Choroid plexus epithelial cell (primary cell): ENCODE measurements at places on chromosomes 3 and 15.

- DNase-seq: peak; percentile 97
Measured at GRCh38 chr3:55169608-55170072, 241.8 kb upstream of the LRTM1 start.

DNA sequence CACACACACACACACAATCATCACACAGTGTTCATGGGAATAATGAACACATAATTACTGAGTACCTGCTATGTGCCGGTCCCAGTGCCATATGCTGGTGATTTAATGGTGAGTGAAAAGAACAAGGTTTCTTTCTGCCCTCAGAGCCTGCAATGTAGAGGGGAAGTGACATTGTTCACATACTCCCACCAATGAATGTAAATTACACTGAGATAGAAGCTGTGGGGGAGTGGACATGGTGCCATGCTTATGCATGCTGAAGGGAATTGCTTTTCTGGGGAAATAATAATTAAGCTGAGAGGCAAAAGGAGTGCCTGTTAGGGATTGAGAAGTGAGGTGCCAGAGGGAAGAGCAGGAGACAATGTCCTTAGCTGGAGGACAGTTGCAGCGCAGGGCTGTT, 175.1 kb downstream of the MFSD1 start:
- DNase-seq: no peak

DNA sequence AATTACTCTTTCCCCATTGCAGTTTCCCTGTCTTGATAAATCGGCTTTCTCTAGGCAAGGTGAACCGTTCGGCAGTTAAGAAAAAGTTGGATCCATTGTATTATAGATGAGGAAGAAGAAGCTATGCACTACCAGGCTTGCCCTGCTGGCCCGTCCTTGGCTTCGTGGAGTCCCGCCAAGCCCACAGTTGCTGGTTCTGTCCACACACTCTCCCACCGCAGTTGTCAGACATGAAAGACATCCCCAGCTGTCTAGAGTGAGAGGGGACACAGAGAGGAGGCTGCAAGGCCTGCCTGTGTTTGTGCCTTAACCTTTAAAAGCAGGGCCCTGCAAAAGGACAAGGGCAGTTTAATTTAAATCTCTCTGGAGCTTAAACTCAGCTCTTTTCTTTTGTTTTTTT, 47.2 kb upstream of the PLCL2 start:
- DNase-seq: no peak

DNA sequence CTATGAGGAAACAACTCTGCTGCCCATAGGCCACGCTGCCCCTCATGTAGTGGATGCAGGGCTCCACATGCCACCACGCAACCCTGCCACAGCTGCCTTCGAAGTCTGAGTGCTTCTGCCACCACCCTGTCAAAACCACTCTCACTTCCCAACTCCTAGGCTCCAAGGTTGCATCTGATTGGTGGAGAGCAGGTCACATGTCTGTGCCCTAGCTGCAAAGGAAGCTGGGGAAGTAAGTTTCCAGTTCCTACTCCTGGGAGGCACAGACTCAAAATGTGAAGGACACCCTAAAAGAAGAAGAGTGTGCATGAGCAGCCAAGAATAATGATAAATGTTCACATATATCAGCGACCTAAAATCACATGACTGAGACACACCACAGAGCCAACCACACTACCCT, 31.9 kb upstream of the TICRR start:
- DNase-seq: no peak

DNA sequence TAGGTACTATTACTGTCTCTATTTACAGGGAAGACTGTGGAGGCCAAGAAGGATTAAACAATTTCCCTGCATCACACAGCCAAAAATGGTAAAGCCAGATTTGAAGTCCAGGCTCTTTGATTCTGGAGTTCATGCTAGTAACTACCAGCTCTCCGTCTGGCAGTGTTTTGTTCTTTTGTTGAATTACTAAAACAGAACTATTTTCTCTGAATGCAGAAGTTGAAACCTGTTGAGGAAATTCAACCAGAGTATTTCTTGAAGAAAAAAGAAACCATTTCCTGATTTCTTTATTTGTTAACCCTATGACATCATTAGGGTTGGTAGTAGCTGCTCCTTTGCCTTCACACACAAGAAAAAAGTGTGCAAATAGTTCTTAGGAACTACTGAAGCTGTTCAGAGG, 34.3 kb downstream of the CRTC3 start:
- DNase-seq: no peak

DNA sequence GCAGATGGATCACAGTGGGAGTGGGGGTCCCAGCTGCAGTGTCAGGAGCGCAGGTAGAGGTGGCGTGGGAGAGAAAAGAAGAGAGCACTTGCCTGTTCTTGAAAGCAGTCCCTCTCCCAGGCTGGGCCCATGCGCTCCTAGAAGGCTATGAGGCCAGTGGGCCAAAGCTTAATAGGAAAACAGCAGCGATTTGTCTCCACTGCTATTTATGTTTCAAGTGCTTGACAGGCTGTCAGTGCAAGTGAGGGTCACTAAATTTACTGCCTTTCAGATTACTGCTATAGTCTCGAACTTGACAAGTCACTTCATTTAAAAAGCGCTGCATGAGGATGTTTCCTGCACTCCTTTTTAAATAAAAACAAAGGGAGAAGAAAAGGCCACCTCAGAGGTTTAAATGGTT, 239.5 kb downstream of the GAP43 start:
- DNase-seq: no peak

DNA sequence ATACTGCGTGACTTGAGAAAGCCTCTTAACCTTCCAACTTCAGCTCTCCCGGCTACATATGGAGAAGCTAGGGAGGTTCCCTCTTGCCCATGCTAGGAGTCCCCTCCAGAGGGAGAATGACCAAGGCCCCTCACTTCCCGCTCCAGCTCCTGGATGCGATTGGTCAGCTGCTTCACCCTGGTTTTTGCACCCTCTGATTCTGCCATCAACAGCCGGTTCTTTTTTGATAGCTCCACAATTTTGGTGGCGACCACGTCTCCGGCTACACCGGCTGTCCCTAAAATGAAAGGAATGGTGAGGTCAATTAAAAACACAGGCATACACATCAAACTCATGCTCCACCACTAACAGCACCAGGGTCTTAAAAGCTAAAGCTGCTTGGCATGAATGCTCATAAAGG, 20.6 kb downstream of the CCDC13 start:
- DNase-seq: no peak

DNA sequence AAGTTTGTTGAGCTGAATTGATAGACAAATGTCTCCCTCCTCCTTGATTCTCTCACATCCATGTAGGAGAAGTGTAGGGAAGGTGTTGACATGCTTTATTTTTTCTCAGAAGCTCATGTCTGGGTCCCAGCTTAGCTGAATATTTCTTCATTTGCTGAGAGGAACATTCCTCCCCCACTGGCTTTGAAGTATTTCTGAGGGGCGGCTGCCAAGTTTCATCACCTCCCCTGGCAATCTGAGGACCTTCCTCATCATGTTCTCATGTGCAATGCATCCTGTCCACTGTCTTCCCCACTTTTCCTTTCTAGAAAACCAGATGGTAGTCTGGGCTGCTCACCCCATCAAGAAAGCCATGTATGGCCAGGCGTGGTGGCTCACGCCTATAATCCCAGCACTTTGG, 168.9 kb upstream of the RGMA start:
- DNase-seq: no peak

GRCh38 chr3:87311309-87311708, 34.9 kb upstream of the POU1F1 start:
- DNase-seq: no peak

DNA sequence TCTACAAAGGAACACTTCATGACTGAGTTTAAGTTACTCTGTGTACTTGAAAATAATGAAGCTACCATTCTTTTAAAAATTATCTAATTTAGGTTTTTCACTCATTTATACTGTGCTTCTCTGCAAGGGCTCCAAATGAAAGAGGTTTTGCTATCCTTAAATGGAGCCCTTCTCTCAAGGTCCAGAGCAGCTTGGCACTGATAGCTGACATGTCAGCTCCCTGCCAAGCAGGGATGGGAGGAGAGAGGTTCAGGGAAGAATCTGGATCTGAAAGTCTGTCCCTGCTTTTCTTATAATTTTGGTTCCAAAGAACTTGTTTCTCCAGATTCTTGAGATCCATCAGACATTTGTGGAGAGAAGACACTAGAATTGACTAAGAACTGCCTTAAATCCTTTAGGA, 39.1 kb downstream of the MRPS11 start:
- DNase-seq: no peak

DNA sequence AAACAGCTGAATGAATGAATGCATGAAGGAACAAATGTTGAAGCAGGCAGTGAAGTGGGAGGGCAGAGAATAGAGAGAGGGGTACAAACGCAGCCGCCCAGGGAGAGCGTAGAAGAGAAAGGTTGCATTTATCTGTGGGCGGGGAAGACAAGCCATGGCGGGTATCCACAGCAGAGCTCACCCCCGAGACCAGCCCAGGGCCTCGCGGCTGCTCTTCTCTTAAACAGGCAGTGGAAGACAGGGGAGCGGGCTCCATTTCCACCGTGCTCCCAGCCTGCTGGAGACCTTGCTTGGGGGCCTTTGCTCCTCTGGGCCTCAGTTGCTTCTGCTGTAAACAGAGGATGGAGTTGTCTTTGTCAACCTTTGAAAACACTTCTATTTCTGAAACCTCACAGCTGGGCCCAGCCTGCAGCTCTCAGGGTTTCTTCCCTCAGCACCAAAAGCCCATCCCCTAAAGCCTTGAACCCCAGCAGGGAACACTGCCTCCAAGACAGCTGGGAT, 259.5 kb downstream of the UACA start:
- DNase-seq: no peak

DNA sequence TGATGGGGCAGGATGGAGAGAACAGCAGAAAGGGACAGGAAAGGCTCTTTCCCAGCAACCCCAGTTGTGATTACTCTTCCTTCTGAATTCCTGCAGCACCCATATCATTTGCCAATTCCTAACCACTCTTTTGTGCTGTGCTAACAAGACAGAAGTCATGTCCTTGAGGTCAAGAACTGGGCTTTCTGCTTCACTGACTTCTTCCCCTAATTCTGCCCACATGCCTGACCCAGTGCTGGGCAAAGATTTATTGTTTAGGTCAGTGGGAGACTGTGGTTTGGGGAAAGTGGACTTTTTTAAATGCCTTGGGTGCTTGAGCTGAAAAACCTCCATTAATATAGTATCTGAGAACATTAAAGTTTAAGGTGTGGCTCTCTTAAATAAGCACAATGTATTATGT, 4.2 kb upstream of the EFCAB12 start:
- DNase-seq: no peak

GRCh38 chr15:49075881-49076280, 29.6 kb upstream of the SECISBP2L start:
- no peak for DNase-seq

GRCh38 chr15:67512933-67513714, 7.8 kb upstream of the C15orf61 start:
- no peak for DNase-seq

- no peak for DNase-seq
Measured at GRCh38 chr15:26023231-26023630, 160.1 kb upstream of the ATP10A start.

- no peak for DNase-seq
Measured at GRCh38 chr15:80242802-80243201, 9.2 kb downstream of the CTXND1 start.

- peak; percentile 20 for DNase-seq
Measured at GRCh38 chr3:45670991-45671390, 18.2 kb upstream of the SACM1L start.

DNA sequence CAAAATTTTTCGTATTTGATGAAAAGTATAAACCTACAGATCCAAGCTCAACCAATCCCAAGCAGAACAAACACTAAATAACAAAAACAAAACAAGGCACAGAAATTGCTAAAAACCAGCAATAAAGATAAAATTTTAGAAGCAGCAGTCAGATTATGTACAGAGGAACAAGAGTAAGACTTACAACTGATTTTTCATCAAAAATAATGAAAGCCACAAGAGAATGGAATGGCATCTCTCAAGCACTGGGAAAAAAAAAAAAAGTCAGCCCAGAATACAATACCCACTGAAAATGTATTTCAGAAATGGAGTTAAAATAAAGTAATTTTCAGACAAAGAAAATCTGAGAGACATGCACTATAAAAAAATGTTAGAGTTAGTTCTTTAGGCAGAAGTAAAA, 27.0 kb downstream of the GPR156 start:
- DNase-seq: no peak

GRCh38 chr15:39743611-39744010, 39.0 kb downstream of the FSIP1 start:
- DNase-seq: no peak

DNA sequence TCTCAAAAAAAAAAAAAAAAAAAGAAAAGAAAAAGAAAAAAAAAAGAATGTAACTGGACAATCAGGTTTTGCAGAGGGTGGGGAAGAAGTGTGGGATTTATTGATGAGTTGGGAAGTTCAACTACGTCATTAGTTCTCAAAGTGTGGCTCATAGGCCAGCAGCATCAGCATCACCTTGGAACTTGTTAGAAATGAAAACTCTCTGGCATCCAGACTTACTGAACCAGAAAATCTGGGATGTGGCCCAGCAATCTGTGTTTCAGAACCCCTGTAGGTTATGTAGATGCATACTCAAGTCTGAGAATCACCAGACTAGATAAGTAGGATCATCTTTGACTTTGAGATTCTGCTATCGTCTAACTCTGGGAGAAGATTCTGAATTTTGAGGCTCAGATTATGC, 45.8 kb upstream of the ETV5 start:
- no peak for DNase-seq

GRCh38 chr15:99019558-99020540, 12.3 kb upstream of the PGPEP1L start:
- peak; percentile 73 for DNase-seq

DNA sequence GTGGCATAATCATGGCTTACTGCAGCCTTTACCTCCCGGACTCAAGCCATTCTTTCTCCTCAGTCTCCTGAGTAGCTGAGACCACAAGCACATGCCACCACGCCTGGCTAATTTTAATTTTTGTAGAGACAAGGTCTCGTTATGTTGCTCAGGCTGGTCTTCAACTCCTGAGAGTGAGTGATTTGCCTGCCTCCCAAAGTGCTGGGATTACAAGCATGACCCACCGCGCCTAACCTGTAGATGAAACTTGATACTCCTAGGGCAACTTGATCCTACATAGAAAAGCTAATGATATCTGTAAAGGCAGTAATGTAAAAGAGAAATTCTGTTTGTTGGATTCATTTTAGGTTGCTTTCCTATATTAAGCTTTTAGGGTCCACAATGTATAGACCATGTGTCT, 391.9 kb upstream of the THRB start:
- no peak for DNase-seq
